ENCODE measurements at places on chromosomes 5 and 9.

DNA sequence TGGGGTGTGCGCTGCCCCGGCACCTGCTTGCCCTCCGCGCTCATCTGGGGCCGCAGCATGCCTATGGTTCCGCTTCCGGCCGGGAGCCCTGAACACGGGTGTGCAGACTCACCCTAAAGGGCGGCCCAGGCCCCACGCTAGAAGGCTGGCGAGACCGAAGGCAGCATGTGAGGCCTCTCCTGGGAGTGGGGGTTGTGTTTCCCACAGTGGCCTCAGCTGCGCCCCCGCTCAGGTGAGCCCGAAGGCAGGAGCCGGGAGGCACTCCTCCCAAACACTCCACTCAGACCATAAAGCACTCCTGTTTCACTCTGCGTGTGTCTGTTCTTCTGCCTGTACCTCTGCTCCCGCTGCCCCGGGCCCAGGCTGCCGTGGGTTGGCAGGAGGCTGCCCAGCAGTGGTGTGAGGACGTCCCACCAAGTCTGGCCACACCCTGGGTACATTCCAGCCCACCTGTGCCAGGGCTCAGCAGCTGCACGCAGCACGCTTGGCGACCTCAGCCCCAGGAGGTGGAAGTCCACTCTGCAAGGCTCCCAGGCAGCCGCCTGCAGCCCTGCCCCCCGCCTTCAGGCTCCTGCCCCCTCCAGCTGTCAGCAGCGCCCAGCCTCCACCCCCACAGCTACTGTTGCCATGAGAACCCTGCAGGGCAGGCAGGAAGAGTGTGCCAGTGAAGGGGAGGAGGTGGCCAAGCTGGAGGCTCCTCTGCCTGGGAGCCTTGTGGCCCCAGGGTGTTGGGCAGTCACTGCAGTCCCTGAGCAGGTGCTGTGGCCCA lies 1.2 kb upstream of the AJM1 start:
- DNase-seq, result no peak

- DNase-seq, result no peak
Observed at GRCh38 chr9:121844098-121844497, 192.7 kb downstream of the DAB2IP start.

- DNase-seq, result no peak
Observed at GRCh38 chr5:41151564-41151963, 61.8 kb downstream of the C6 start.

GRCh38 chr9:123368023-123368422 lies 12.0 kb downstream of the CRB2 start:
- no peak for DNase-seq
